ENCODE measurements at places on chromosomes 3 and 15. TPM values are rescaled to one million over a fixed set of nuclear protein-coding genes. Genes with fewer than 3 reads are reported as not detected.

The KIF7 gene
- total RNA-seq: 3.8 TPM

The SPTSSB gene
- 48.0 TPM for total RNA-seq

- no peak for ATAC-seq
Measured at GRCh38 chr3:138033202-138033691, 23.3 kb downstream of the CLDN18 start.

The ITGA11 gene
- 0.27 TPM for total RNA-seq

The TUSC2 gene
- total RNA-seq: 30.0 TPM

DNA sequence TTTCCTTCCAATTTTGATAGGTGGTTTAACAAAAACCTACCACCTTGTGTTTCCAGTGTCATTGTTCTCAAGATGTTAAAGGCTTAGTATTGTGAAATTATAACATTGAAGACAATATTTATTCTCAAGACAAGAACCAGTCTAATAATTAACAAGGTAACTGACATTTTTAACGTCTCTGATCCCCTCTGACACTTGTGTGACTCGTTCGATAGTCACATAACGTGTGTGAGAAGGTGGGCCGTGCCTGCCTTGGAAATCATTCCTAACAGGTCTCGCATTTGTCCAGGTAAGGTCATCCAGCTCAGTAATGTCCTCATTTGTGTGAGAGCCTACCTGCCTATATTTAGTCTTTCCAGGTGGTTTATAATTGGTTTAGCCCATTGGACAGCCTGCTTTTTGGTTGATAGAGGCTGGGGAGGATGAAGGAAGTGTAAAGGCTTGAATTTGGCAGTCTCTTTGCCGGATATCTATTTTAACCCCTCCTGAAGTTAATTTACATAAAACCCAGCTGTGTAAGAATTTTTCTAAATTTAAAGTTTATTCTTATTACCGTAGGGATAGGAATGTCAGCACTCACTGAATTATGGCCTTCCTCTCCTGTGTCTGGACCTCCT is 94.4 kb downstream of the AKAP13 start:
- ATAC-seq: no peak

The KCNMB3 gene
- total RNA-seq: 1.1 TPM

The PARP3 gene
- total RNA-seq: 5.2 TPM

DNA sequence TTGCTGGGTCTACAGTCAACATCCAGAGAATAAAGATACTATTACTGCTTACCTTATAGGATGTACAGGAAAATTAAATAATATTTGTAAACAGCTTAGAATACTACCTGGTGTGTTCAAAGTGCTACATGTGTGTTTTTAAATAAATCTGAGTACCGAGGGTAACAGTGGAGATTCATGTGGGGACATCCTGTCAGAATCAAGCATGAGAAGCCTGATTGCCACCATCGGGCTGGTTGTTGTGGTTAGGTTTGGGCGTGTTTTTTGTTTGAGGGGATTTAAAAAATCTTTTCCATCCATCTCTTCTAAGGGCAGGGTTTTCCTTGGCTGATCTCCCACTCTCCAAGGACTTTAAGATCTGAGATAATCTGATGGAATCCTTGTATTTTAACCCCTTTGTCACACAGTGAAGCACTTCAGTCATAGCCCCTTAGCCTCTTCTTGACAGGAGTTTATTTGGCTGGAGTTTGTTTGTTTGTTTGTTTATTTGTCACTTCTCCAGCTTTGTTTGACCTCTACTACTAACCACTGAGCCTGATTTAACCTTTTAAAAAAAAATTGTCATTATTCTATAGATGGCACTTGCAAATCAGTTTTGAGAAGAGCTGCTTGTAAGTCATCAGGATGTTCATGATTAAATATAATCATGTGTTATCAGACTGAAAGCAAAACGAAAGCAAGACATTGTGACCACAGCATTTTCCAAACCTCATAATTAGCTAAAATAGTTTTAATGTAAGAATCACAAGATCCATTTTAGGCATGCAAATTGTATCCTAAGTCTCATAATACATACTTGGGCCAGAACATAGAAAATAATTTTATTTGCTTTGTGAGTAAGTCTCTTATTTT is 72.8 kb upstream of the RARB start:
- no peak for ATAC-seq

DNA sequence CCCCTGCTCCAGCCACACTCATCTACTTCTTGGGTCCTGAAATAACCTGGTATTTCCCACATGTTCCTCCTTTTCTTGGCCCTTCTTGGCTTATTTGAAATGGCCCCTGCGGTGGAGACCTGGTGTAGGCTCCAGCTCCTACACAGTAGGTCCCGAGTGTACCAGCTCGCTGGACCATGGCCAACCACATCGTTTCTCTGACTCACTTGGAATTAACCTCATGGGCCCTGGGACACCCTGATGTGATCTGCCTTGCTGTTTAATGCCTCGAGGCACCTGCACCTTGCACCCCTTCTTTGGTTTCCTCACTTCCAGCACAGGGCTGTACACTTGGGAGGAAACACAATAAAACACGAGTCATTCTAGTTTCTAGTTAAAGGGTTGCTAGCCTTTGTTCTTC is 60.3 kb downstream of the FEM1B start:
- ATAC-seq: no peak

DNA sequence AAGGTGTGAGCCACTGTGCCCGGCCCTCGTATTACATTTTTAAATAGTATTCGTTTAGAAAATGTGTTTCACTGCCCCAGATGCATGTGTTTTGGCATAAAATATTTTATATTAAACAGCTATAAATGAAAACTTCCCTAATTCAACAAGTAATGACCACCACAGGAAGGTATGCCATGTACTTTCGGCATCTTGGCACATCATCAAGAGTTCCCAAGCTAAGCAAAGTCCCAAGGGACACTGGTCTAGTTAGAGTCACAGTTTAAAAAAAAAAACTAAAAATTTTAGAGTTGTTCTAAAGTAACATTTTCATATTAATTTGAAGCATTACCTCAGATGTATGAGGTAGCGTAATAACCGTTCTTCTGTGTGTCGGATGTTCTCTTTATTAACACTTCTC is 15.6 kb upstream of the ARPP19 start:
- ATAC-seq: no peak

DNA sequence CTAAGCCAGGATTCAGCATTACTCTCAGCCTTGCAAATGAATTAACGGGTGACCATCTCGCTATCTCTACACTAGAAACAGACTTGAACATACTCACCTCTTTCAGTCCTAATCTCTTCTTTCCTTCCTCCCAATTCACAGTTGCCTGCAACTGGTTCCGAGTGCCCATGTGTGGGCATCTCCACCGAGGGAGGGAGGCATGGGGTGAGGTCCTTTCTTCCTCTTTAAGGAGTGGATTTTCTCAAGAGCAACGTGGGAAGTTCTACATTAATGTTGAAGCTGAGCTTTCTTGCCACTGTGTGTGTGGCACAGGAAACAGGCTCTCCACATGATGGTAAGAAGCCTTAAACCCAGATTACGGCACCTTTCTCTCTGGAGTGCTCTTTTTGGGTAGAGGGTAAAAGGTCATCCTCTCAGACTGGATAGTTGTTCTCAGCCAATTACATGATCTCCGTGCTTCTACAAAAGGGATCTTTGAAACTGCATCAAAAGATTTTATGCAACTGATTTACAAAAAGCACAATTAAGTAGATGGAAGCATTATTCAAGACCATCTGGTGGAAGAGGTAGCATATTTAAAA is 286.8 kb upstream of the NR2F2 start:
- ATAC-seq: no peak

GRCh38 chr3:183064475-183064874 is 34.8 kb downstream of the MCCC1 start:
- ATAC-seq: no peak

GRCh38 chr15:59406446-59406845 is 31.5 kb upstream of the FAM81A start:
- ATAC-seq: no peak

- ATAC-seq: no peak
Measured at GRCh38 chr3:108292905-108293328, 3.4 kb upstream of the HHLA2 start.

The MYLK gene
- total RNA-seq: 5.2 TPM

The FOXB1 gene
- 12.2 TPM for total RNA-seq

GRCh38 chr3:43194069-43194468 is 88.2 kb upstream of the POMGNT2 start:
- no peak for ATAC-seq

DNA sequence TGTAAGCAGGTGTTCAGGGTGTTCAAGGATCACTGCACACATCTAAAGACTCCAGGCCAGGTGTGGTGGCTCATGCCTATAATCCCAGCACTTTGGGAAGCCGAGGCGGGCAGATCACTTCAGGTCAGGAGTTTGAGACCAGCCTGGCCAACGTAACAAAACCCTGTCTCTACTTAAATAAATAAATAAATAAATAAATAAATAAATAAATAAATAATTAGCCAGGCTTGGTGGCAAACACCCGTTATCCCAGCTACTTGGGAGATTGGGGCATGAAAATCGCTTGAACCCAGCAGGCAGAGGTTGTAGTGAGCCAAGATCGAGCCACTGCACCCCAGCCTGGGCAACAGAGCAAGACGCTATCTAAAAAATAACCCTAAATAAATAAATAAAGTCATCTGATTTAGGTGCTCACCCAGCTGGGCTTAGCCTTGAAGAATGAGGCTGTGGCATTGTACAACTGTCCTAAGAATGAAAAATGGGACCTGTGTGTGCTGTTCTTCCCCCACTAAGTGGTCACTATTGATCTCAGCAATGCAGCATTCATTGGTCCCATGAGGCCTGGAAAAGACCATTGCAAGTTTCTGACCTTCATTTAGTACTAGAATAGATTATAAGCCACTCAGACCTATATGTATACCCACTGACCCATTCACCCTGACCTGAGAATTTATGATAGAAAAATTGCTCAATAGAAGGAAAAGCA is 82.8 kb upstream of the ABHD17C start:
- ATAC-seq: peak; percentile 33

Measured in motor neuron (in vitro differentiated cells).